ENCODE measurements at places on chromosomes 3 and 15.

GRCh38 chr3:63867225-63867624 is 3.6 kb downstream of the ATXN7 start:
- no peak for DNase-seq

DNA sequence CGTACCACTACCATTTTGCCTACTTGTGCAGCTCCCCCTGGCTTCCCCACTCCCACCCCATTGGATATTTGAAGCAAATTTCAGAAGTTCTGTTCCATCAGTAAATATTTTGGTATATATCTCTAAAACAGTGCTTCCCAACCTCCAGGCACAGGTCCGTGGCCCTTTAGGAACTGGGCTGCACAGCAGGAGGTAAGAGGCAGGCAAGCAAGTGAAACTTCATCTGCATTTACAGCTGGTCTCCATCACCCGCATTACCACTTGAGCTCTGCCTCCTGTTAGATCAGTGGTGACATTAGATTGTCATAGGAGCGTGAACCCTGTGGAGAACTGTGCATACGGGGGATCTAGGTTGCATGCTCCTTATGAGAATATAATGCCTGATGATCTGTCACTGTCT is 97.2 kb upstream of the LRRFIP2 start:
- no peak for DNase-seq

GRCh38 chr3:186496016-186496415 is 48.2 kb downstream of the CRYGS start:
- DNase-seq, result no peak

DNA sequence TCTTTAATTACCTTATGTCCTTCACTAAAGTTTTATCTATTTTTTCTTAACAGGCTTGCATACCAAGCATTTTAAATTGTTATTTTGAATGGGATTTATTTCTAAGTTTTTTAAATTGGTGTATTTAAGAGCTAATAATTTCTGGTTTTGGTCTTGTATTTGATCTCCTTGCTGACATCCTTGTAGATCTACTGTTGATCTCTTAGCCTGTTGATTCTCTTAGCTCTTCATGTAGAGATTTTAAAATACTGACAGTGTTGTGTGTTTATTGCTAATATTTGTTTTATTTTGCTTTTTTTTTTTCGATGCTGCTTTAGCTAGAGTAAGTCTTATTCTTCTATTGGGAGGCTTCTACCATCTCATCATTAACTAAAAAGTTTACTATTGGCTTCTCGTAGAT is 65.5 kb downstream of the PLCL2 start:
- no peak for DNase-seq

DNA sequence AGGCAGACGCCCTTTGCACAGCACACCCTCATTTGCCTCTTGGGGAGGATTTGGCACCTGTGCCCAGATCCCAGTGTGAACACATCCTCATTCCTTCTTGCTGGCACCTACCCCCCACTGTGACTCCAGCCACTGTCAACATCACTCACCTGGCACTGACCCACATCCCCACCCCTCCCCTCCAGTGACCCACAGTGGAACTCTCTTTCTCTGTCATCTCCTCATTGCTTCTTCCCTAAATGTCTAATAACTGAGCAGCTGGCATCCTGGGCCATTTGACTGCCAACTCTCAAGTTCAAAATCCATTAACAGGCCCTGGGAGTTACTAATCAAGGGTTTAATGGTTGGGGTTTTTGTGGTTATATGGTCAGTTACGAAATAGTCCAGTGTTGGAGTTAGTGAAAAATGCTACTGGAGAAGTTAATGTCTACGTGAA is 14.4 kb downstream of the SNAPC5 start:
- DNase-seq, result no peak

- no peak for DNase-seq
Observed at GRCh38 chr3:188685789-188686188, 486.0 kb upstream of the TPRG1 start.

GRCh38 chr3:12627370-12627769 is 36.5 kb downstream of the RAF1 start:
- no peak for DNase-seq

DNA sequence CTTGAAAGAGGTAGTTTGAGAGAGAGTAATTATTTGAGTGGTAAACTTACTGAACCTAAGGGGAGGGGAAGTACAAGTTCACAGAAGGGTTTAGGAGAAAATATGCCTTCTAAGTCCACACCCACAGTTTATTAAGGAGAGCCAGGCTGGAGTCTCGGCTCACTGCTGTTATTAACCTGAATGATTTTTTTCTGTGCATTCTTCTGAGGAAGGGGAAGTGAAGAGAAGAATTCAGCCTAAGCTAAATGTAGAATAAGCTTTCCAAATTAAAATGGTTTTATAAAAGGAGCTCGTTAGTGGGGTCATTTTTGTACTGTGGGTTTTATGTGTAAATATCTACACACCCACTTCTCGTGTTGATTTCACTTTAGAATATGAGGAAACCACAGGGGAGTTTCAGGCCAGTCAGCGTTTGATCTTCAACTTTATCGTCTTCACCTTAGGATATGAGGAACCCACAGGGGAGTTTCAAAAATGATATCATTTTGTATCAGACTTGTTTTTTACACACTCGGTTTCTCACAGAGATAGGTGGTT is 1.5 kb downstream of the WHAMM start:
- no peak for DNase-seq

- no peak for DNase-seq
Observed at GRCh38 chr3:176848431-176849214, 348.7 kb downstream of the TBL1XR1 start.

GRCh38 chr3:156721687-156722618 is 47.6 kb downstream of the TIPARP start:
- no peak for DNase-seq

GRCh38 chr3:100609963-100610362 is 562 bp downstream of the ADGRG7 start:
- no peak for DNase-seq

GRCh38 chr15:63056829-63057228 is 14.3 kb downstream of the TPM1 start:
- DNase-seq, result no peak

- no peak for DNase-seq
Observed at GRCh38 chr15:31031471-31032067, 40.1 kb upstream of the MTMR10 start.

DNA sequence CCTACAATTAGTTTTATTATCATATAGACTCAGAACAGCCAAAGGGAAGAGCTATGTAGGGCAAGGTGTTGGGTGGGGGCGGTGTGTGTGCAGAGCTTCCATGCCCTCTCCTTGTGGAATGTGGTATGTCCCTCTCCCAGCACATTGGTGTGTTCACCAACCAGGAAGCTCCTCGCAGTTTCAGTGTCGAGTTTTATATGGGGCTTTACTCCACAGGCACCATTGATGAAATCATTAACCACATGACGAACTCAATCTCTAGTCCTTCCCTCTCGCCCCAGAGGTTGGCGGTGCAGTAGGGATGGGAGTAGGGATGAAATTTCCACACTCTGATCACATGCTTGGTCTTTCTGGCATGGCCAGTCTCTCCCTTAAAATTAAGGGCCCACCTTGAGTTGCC is 13.6 kb upstream of the SRP14 start:
- DNase-seq, result no peak

DNA sequence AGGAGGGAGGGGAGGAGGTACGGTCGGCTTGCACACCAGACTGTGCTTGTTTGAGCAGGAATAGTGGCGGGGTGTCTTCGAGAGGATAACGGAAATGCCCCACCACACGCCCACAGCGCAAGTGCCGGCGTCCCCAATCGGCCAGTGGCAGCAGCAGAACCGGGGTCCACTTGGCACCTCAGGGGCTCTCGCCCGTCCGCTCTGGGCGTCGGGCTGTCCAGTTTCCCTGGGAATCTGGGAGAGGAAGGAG is 53.7 kb downstream of the CCDC54 start:
- peak; percentile 35 for DNase-seq

DNA sequence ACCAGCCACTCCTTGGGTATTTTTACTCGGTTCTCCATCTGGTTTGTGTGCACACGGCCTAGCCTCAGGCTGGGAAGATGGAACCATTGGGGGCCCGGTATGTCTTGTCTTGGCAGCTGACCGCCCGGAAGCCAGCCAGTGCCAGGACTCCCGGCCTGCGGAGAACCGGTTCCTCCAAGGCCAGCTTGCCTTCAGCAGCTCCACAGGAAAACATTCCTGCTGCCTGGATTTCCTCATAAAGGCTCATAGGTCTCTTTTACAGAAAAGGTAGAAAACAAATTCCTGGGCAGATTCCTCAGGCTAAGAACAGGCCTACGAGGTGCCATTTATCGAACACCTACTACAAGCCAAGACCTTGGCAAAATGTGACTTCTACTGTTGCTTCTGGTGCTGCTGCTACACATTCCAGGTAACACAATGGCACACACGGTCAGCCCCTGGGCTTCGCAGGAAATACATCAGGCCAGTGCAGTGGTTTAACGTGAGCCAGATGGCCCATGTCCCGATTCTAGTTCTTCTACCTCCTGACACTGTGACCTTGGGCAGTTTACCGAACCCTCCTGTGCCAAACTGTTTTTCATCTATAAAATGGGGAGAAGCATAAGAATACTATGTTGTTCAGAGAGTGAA is 141.8 kb downstream of the OPA1 start:
- DNase-seq, result no peak

DNA sequence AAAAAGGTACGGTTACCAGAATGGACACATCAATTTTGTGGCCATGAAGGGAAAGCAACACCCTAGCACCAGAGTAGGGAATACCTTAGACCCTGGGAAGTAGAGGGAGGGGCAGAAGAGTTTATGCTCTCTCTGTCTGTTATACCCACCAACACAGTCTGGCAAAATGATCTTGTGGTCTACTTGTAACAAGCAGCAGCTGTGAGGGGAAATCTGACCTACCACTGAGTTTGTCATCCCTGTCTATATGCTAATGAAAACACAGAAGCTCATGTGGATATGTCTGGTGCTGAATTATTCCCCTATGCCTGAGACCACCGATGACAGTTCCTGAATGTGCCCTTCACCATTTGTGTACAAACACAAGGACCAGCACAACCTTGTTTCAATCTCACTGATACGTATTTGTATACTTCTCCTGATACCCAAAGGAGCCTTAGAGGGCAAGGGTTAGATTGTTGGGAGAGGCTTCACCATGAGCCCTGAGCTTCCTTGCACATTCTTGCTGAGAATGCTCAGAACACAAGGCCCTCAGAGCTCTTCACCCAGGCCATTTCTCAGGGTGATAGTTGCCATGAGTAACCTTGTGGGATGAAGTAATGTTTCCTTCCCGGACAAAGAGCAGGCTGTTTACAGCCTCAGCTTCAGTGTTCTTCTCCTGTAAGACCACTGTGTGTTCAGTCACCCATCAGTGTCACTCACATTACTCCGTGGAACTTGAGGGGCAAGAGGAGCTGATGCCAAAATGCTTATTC is 24.7 kb upstream of the ZNF639 start:
- no peak for DNase-seq

DNA sequence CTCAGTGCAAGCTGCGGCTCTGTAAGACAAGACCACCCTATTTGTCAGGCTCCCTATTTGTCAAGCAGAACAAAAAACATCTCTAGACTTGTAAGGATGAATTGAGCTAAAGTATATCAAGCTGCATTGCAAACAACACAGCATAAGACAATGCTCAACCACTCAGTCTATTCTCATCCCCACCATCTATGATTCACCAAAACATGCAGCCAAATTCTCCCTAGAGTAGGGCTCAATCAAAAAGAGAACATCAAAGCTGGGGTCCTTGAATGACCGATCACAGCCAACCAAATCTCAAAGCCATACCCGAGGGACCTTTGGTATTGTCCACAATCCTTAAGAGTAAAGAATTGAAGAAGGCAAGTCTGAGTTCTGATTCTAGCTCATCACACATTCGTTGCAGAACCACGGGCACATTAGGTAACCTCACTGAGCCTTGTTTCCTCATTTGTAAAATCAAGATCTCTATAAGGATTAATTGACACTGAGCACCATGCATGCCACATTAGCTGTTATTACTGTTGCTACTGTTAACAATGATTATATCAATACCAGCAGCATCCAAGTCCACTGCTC is 31.2 kb downstream of the RFTN1 start:
- DNase-seq, result no peak

GRCh38 chr15:68150187-68150586 is 54.9 kb downstream of the CALML4 start:
- no peak for DNase-seq

GRCh38 chr15:96409215-96410138 is 79.0 kb downstream of the NR2F2 start:
- DNase-seq, result no peak

DNA sequence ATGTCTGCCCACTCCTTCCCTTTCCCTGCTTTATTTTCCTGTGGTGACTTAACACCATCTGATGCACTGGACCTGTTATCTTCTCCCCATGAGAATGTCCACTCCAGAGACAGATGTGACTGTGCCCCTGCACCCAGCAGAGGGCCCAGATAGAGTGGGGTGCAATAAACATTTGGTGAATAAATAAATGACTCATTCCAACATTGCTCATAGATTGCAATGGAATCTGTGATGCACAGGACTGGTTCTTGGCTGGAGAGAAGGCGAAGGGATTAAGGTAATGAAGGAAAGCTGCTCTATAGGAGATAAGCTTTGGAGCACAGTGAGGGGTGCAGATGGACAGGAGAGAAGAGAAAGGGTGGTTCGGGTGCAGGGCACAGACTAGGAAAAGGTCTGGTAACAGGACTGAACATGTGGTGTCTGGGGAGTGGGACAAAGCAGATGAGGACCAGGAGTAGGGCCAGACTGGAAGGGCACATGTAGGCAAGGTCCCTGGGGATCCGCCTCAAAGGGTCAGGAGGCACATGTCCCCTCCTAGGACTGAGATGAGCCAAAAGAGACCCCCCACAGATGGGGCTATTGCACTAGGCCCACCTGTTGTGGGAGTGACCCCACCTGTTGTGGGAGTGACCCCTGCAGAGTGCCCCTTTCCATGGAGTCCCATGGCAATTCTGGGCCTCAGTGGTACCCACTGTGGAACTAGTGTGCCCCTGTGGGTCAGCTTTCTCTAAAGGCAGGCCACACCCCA is 17.5 kb upstream of the POC1A start:
- no peak for DNase-seq

DNA sequence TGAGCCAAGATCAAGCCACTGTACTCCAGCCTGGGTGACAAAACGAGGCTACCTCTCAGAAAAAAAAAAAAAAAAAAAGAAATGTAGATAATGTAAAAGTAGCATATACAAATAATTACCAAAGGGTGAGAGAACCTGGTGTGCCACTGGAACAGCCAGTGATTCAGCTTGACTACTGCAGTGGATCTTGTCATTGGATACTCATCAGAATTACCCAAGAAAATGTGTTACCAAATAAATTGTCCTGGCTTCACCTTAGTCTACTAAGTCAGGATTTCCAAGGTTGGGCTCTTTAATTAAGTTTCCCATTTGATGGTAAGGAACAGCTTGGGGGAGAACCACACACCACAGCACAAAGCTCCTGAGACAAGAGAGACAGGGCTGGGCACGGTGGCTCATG is 1.5 kb downstream of the NICN1 start:
- no peak for DNase-seq

- DNase-seq, result no peak
Observed at GRCh38 chr15:66594344-66594743, 28.5 kb upstream of the LCTL start.

DNA sequence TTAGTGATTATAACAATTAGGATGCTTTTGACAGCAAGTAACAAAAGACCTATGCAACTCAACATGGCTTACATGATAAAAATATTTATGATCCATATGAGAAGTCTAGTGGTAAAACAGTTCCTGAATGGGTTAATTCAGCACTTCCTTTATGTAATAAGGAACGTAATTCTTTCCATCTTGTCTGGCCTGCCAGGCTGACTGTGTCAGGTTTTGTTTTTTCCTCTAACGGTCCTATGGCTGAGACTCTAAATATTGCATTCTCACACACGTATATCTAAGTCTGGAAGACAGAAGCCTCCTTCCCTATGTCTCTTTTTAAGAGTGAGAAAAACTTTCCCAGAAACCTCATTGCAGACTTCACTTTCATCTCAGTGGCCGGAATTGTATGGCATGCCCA is 50.6 kb downstream of the DUT start:
- no peak for DNase-seq

Data from memory B cell (primary cell).